ENCODE measurements at places on chromosomes 3 and 15. TPM values are rescaled to one million over a fixed set of nuclear protein-coding genes. Genes with fewer than 3 reads are reported as not detected.
A peak's percentile ranks its signal among the peaks of the same experiment; 100 is the strongest.

DNA sequence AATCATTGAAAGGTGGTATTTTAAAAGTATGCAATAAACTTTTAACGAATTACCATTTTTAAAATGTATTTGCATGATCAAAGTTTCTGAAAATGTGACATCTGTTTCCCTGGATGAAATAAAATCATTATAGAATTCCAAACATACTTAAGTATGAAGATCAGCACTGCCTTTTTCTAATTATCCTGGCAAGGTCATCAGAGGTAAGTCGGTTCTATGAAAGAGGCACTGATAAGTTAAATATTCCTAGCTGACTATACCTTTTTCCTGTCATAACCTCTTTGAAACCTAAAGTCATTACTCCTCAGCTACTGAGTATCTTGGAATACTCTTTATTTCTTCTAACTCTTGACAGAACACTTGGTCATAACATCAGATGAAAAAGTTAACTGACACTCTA, 406.1 kb upstream of the ALCAM start:
- H3K27ac ChIP-seq = no peak overlapping the region
- DNase-seq = no peak
- no peaks in the 10 kb centered on the region for H3K36me3 ChIP-seq
- H3K27me3 ChIP-seq = no peaks in the 10 kb centered on the region

DNA sequence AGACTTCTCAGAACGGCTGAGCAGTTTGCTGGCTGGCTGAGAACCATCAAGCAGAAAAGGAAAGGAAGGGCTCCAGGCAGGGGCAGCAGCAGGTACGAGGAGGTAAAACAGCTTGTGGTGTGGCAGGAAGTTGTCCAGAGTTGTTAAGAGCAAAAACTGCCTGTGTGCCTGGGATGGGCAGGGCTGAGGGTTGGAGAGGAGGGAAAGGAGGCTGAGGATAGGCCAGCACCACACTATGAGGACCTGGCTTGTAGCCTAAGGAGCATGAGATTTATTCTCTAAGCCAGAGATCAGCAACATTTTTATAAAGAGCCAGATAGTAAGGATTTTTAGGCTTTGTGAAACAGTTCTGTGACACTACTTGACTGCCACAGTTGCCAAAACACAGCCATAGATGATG, 8.0 kb downstream of the IGSF10 start:
- H3K4me1 ChIP-seq = no peaks in the 10 kb centered on the region
- no peaks in the 10 kb centered on the region for H3K27me3 ChIP-seq
- H3K36me3 ChIP-seq = no peaks in the 10 kb centered on the region
- no peak overlapping the region for H3K4me3 ChIP-seq

- DNase-seq = no peak
- no peaks in the 10 kb centered on the region for H3K36me3 ChIP-seq
- H3K27ac ChIP-seq = peak overlapping the region; percentile 97
- H3K4me1 ChIP-seq = peaks cover 6% of the 10 kb centered on the region
- no peaks in the 10 kb centered on the region for H3K27me3 ChIP-seq
These were observed 631 bp upstream of the CNBP start for GRCh38 chr3:129184396-129184657.

DNA sequence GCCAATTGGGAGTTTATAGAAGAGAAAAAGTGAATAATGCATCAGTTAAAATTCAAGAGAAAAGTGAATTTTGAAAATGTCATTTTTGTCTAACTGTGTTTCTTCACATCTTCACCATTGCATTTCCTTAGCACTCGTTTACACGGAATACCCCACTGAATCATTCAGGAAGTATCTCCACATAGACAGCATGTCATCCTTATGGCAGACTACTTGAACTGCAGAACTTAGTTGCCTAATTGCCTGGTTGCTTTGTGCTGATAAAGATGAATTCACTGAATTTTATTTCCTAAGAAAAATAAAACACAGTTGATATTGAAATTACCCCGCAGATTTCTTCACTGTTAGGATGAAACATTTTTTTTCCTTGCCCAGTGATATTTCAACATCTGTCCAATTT, 627.1 kb downstream of the ROBO1 start:
- no peak overlapping the region for H3K27ac ChIP-seq
- no peaks in the 10 kb centered on the region for H3K36me3 ChIP-seq
- H3K4me1 ChIP-seq = no peaks in the 10 kb centered on the region
- no peak overlapping the region for H3K4me3 ChIP-seq
- no peaks in the 10 kb centered on the region for H3K27me3 ChIP-seq
- DNase-seq = no peak

GRCh38 chr15:40340038-40340739, 550 bp downstream of the CCDC9B start:
- no peak overlapping the region for H3K27ac ChIP-seq
- H3K4me1 ChIP-seq = no peaks in the 10 kb centered on the region
- no peak for DNase-seq
- H3K27me3 ChIP-seq = no peaks in the 10 kb centered on the region
- no peaks in the 10 kb centered on the region for H3K36me3 ChIP-seq
- no peak overlapping the region for H3K4me3 ChIP-seq

GRCh38 chr3:68239542-68239941, 585.1 kb upstream of the SUCLG2 start:
- H3K36me3 ChIP-seq = no peaks in the 10 kb centered on the region
- H3K27ac ChIP-seq = no peak overlapping the region
- H3K4me1 ChIP-seq = no peaks in the 10 kb centered on the region
- H3K27me3 ChIP-seq = no peaks in the 10 kb centered on the region

DNA sequence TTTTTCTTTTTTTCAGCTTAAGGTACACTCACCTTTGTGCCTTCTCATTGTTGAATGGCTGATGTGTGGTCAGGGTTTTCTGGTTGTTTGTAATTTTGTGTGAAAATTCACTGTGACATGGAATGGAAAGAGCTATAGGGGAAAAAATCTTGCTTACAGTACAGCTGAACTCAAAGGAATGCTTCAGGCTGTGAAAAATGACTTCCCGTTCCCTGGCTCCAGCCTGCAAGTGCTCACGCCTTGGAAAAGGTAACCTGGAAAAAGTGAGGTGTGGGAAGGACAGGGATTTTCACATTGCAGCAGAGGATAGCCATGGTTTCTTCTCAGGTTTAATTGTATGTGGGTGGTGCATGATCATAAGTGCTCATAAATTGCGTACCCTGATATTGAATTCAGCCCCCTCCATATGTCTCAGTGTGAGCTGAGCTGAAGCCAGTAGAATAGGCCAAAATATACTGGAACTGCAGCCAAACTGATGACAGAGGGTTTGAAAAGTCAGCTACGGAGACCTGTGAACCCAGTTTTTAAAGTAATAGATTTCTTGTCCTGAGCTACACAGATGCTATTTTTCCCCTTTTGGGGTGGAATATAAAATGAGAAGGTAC, 228.7 kb upstream of the RASGRP1 start:
- H3K27me3 ChIP-seq = no peaks in the 10 kb centered on the region
- no peak overlapping the region for H3K4me3 ChIP-seq
- no peaks in the 10 kb centered on the region for H3K36me3 ChIP-seq
- H3K27ac ChIP-seq = no peak overlapping the region

DNA sequence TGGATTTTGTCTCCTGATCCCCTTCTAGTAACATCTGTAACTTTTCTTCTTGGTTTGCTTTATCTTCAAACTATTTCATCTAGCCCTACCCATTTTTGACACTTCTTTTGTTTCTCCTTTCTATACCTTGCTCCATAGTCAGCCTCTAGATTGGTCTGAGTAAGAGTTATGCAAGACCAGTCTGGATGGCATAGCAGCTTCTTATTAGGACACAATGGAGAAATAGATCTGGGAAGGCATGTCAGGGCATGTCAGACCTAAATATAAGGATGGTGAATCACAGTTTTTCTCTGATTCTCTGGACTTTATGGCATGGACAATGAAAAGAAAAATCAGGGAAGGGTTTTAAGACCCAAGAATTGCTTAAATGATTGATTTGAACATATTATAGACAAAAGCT, 452.5 kb downstream of the RAP2B start:
- no peaks in the 10 kb centered on the region for H3K36me3 ChIP-seq
- no peaks in the 10 kb centered on the region for H3K27me3 ChIP-seq
- DNase-seq = no peak
- no peak overlapping the region for H3K27ac ChIP-seq

DNA sequence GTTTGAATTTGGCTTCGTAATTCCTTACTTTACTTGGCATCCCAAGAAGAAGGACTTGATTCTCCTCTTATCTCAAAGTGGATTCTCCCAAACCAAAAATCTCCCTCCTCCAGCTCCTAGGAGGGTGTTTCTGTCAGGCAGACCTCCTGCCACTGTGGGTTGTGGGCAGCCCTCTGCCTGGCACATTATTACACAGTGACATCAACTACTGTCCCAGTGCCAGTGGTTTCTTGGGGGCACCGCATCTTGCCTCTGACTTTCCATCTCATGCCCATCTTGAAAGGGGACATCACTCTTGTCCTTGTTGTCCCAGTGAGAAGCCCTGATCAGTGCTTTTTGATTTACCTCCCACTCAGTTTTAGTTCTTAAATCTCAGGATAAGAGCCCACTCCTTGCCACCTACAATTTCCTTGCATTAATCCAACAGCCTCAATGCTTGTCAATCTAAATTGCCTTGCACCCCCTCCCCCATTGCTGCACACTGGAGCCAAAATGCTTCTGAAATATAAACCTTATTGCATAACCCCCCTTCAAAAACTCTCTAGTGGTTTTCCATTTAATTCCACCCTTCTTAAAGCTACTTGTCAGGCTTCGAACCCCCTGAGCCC, 81.0 kb downstream of the TRAK1 start:
- H3K27me3 ChIP-seq = no peaks in the 10 kb centered on the region
- no peak for DNase-seq
- no peaks in the 10 kb centered on the region for H3K36me3 ChIP-seq
- H3K4me3 ChIP-seq = no peak overlapping the region

DNA sequence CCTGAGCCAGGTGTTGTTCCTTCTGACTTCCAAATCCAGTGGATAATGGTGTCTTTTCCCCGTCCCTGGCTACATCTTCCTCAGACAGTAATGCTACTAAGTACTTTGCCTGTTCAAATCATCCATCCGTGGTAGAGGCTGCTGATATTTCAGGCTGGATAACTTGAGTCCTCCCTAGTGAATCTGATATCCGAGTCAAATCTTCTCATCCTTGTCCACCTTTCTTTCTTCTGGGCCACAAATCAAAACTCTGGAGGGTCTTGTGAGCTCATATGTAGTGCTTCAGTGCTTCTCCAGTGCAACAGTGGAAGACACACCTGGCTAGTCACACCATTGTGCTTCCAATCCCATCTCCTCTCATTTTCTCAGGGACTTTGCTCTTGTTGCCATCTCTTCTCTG, 11.2 kb downstream of the SH3GL3 start:
- no peaks in the 10 kb centered on the region for H3K27me3 ChIP-seq
- no peak for DNase-seq
- H3K27ac ChIP-seq = no peak overlapping the region

EIF4E3 gene
- 0.38 TPM for total RNA-seq

CCR3 gene
- 0.66 TPM for total RNA-seq

LYZL4 gene
- not detected for total RNA-seq

HDGFL3 gene
- 29.8 TPM for total RNA-seq

Data from GM12878 (cell line).